ENCODE measurements at places on chromosomes 1 and 21. TPM values are rescaled to one million over a fixed set of nuclear protein-coding genes. Genes with fewer than 3 reads are reported as not detected.

GRCh38 chr1:183090391-183091006 lies 67.3 kb downstream of the LAMC1 start:
- H3K27ac ChIP-seq, result no peak overlapping the region
- H3K36me3 ChIP-seq, result no peaks in the 10 kb centered on the region

Gene FAM151A
- total RNA-seq, result not detected

GRCh38 chr1:117093091-117093534 lies 28.4 kb downstream of the TRIM45 start:
- H3K27me3 ChIP-seq, result no peaks in the 10 kb centered on the region
- DNase-seq, result peak; percentile 91
- peak overlapping the region; percentile 95 for H3K27ac ChIP-seq
- H3K4me1 ChIP-seq, result peaks cover 4% of the 10 kb centered on the region
- H3K4me3 ChIP-seq, result no peak overlapping the region

DNA sequence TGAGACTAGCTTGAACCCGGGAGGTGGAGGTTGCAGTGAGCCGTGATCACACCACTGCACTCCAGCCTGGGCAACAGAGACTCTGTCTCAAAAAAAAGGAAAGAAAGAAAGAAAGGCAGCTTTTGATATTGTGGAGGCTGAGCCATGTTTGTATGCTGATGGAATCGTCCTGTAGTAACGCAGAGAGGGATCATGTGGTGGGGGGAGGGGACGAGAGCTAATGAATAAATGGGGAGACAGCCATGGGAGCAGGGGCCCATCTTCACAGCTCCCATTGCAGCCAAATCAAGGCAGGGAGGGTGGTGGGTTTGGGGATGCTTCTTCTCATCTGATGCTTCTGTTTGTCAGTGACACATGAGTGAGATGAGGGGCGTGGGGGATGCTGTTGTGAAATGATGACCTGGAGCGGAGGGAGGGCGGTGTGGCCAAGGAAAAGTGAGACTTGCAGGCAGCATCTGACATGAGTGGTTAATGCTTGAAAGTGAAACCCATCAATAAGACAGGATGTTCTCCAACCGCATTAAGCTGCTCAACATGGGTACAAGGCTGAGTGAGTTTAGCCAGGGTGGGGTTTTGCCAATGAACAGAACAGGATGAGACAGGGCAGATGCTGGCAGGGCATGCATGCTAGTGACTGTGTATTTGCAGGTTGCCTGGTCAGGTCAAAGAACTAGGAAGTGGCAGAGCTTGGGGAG lies 16.7 kb downstream of the SPATA21 start:
- H3K36me3 ChIP-seq, result no peaks in the 10 kb centered on the region
- DNase-seq, result no peak
- no peaks in the 10 kb centered on the region for H3K4me1 ChIP-seq
- no peak overlapping the region for H3K27ac ChIP-seq

Gene HIVEP3
- total RNA-seq, result 6.3 TPM

Gene SIKE1
- 31.4 TPM for total RNA-seq

Gene DRAXIN
- 0.21 TPM for total RNA-seq

GRCh38 chr1:116152950-116153691 lies 41.9 kb downstream of the MAB21L3 start:
- no peak overlapping the region for H3K27ac ChIP-seq
- H3K27me3 ChIP-seq, result no peaks in the 10 kb centered on the region
- H3K4me3 ChIP-seq, result no peak overlapping the region
- no peak for DNase-seq
- H3K4me1 ChIP-seq, result no peaks in the 10 kb centered on the region
- H3K36me3 ChIP-seq, result no peaks in the 10 kb centered on the region

Gene PLA2G2F
- not detected for total RNA-seq

DNA sequence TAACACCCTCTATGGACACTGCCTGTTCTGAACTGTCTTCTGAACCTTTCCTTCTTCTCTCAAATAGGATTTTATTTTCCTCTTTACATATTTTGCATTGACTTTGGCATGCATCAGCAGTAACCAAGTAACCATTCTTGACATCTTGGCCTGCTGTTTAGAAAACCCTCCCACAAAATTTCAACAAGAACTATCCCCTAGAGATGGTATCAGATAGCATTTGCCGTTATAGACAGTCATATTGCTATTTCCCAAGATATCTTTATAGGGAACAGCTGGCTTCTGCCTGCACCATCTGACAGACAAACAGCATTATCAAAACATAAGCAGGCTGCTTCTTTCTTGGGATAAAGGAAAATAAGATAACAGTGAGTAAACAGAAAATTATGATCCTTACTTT lies 54.7 kb downstream of the LHX8 start:
- H3K4me1 ChIP-seq, result no peaks in the 10 kb centered on the region
- no peak overlapping the region for H3K4me3 ChIP-seq
- no peak overlapping the region for H3K27ac ChIP-seq
- no peak for DNase-seq
- no peaks in the 10 kb centered on the region for H3K27me3 ChIP-seq
- no peaks in the 10 kb centered on the region for H3K36me3 ChIP-seq

Gene INTS7
- total RNA-seq, result 7.4 TPM

Gene LRRC47
- 31.9 TPM for total RNA-seq

GRCh38 chr1:110492573-110492972 lies 26.4 kb downstream of the KCNA10 start:
- H3K36me3 ChIP-seq, result no peaks in the 10 kb centered on the region
- no peak for DNase-seq
- no peak overlapping the region for H3K27ac ChIP-seq
- H3K27me3 ChIP-seq, result no peaks in the 10 kb centered on the region
- H3K4me3 ChIP-seq, result no peak overlapping the region

GRCh38 chr1:1916851-1917251 lies 1.8 kb downstream of the CALML6 start:
- peak; percentile 71 for DNase-seq
- no peaks in the 10 kb centered on the region for H3K27me3 ChIP-seq
- H3K4me1 ChIP-seq, result no peaks in the 10 kb centered on the region
- no peaks in the 10 kb centered on the region for H3K36me3 ChIP-seq
- H3K27ac ChIP-seq, result no peak overlapping the region
- no peak overlapping the region for H3K4me3 ChIP-seq

DNA sequence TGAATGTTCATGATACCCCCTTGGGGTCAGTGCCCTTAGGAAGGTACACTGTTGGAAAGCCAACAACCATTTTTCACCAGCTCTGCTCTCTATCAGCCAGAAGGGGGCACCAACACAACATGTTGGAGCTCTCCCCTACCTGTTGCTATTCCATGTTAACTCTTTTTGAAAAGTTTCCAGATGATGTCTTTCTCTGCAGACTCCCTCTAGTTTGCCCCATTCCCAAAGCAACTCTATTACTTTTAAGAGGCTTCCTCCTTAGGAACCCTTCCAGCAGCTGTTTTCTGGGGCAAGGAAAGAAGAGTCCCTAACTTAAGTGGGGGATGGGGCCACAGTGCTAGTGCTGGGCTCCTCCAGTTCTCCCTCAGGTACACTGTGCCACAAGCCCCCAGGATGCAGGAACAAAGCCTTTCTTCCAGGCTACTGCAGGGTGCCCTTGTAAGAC lies 22.9 kb upstream of the NDC1 start:
- peaks cover 19% of the 10 kb centered on the region for H3K36me3 ChIP-seq
- H3K4me3 ChIP-seq, result no peak overlapping the region

GRCh38 chr1:209850342-209850979 lies 22.7 kb downstream of the UTP25 start:
- H3K27ac ChIP-seq, result no peak overlapping the region
- no peak overlapping the region for H3K4me3 ChIP-seq
- H3K27me3 ChIP-seq, result no peaks in the 10 kb centered on the region
- H3K4me1 ChIP-seq, result no peaks in the 10 kb centered on the region
- DNase-seq, result no peak

Gene FCRL3
- total RNA-seq, result 0.10 TPM

Gene GJB4
- total RNA-seq, result not detected

Gene GUCA2B
- total RNA-seq, result not detected

GRCh38 chr21:35942211-35943144 lies 117.8 kb downstream of the SETD4 start:
- DNase-seq, result no peak
- H3K4me1 ChIP-seq, result no peaks in the 10 kb centered on the region
- no peaks in the 10 kb centered on the region for H3K36me3 ChIP-seq
- H3K4me3 ChIP-seq, result no peak overlapping the region

Gene MEF2D
- total RNA-seq, result 82.1 TPM

- no peaks in the 10 kb centered on the region for H3K27me3 ChIP-seq
- no peak for DNase-seq
- H3K4me3 ChIP-seq, result no peak overlapping the region
Measured at GRCh38 chr1:38296047-38296446, 249.5 kb upstream of the POU3F1 start.

DNA sequence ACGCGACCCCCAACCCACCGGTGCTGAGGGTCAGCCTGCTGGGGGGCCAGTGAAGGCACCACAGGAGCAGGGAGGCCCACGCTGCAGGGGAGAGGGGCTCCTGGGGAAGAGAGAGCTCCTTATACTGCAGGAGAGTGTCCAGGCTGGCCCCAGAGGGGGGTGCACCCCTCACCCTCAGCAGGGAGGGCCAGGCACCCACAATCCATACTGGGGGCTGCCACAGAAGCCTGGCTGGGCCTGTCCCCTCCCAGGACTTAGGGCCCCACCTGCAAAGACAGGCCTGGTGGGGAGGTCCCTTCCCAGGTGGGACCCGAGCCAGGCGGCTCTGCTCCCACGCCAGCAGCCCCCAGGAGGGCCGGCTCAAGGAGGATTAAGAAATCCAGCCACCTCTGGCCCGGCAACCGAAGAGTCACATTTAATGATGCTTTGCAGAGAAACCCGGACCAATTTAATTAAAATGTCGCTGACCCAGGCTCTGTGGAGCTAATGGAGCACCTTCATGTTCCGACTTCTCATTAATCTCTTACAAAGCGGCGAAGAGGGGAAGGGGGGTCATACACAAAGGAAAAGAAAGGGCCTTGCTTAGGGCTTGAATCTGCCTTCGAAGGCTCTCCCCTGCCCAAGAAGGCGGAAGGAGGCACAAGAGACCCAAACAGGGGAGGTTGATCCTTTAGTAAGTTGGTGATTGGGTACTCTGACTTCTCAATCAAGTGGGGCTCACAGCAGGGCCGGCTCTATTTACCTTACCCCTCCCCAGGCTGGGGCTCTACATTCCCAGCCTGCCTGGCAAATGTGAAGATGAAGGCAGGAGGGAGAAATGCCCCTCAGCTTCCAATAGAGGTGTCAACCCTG lies 25.0 kb downstream of the WNT9A start:
- no peaks in the 10 kb centered on the region for H3K27me3 ChIP-seq
- H3K36me3 ChIP-seq, result no peaks in the 10 kb centered on the region
- no peak overlapping the region for H3K27ac ChIP-seq

- H3K27ac ChIP-seq, result peak overlapping the region; percentile 82
- H3K4me1 ChIP-seq, result no peaks in the 10 kb centered on the region
- H3K27me3 ChIP-seq, result no peaks in the 10 kb centered on the region
- peak overlapping the region; percentile 62 for H3K4me3 ChIP-seq
- peak; percentile 86 for DNase-seq
Measured at GRCh38 chr1:31154632-31155215, 85.0 kb downstream of the NKAIN1 start.

GRCh38 chr21:33313183-33313582 lies 11.6 kb upstream of the IFNAR1 start:
- H3K36me3 ChIP-seq, result no peaks in the 10 kb centered on the region
- no peaks in the 10 kb centered on the region for H3K27me3 ChIP-seq
- H3K4me3 ChIP-seq, result no peak overlapping the region
- no peak for DNase-seq

DNA sequence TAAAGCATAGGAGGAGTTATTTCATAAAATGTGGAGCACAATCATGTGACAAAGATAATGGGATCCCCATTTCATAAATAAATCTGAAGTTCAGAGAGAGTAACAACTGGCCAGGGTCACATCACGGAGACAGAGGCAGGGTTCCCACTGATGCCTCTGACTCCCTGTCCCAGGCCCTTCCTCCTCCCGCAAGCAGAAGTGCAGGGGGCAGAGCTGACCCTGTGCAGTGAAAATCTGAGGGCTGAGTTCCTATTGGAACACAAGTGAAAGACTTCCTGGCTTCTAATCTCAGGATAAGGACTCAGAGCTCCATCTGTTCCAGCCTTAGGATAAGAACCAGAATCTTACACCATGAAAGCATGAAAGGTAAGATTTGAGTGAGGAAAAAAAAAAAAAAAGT lies 22.0 kb downstream of the SELL start:
- no peak overlapping the region for H3K27ac ChIP-seq
- DNase-seq, result no peak
- H3K4me3 ChIP-seq, result no peak overlapping the region

Data from aorta (tissue), 5 donors.